ENCODE measurements at places on chromosomes 3 and 15. TPM values are rescaled to one million over a fixed set of nuclear protein-coding genes. Genes with fewer than 3 reads are reported as not detected.
A peak's percentile ranks its signal among the peaks of the same experiment; 100 is the strongest.

GRCh38 chr15:58452775-58453174 is 21.0 kb downstream of the LIPC start:
- no peak for DNase-seq

Gene LINGO1
- not detected for total RNA-seq

Gene CLEC3B
- 0.37 TPM for total RNA-seq

- DNase-seq, result no peak
Measured at GRCh38 chr3:169171739-169172138, 491.8 kb downstream of the MECOM start.

DNA sequence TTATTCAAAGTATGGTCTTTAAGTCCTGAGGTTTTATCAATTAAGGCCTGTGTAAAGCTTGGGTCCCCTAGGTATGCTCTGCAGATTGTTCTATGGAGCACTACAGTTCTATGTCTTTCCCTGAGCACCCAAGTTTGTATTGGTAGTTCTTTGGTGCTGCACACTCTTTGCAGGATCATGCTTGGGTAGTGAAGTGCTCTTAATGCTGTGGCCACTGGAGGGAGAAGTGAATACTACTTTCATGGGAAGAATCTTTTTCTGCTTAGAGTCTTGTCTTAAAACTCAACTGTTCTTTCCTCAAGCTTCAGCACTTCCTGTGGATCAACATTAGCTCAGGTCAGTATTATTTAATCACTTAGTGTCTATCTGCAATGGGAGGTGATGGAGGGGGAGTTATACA is 93.6 kb upstream of the CFAP20DC start:
- no peak for DNase-seq

DNA sequence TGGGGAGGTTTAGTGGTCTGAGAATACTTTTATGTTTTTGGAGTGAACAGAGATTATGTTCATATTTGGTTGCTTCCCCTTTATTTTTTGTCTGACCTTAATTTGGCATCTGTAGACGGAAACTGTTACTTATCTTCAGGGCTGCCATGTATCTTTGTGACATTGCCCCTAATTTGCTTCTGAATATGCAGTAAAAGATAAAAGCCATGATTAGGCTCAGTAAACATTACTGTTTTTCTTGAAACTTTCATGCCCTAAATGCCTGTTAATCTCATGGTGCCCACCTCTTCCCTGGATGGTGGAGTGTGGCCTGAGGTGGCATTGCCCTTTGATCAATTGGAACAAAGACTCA is 106.7 kb downstream of the C3orf70 start:
- no peak for DNase-seq

DNA sequence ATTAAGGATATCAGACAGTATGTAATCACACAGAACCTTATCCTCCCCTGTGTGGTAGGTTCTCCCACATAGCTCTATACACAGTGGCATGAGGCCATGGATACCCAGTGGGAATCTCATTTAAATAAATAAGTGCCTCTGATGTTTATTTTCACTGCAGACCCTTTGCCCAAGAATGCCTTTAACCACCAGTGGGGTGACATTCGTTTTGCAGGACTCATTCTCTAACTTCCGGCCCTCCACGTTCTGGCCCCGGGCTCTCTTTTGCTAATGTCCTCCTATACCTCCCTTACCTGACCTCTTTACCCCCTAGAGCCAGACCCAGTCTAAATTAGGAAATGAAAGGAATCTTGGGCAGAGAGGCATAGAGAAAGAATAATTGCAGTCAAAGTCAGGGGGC is 8.3 kb downstream of the CCDC80 start:
- DNase-seq, result peak; percentile 71

Gene CD200R1
- total RNA-seq, result not detected

Gene CDCP1
- 0.12 TPM for total RNA-seq

- peak; percentile 65 for DNase-seq
Measured at GRCh38 chr3:112013058-112013783, 14.5 kb downstream of the TAGLN3 start.

Gene RTP1
- total RNA-seq, result 0.29 TPM

GRCh38 chr15:76994001-76994400 is 925 bp upstream of the PSTPIP1 start:
- no peak for DNase-seq

Gene ITIH4
- 0.10 TPM for total RNA-seq

DNA sequence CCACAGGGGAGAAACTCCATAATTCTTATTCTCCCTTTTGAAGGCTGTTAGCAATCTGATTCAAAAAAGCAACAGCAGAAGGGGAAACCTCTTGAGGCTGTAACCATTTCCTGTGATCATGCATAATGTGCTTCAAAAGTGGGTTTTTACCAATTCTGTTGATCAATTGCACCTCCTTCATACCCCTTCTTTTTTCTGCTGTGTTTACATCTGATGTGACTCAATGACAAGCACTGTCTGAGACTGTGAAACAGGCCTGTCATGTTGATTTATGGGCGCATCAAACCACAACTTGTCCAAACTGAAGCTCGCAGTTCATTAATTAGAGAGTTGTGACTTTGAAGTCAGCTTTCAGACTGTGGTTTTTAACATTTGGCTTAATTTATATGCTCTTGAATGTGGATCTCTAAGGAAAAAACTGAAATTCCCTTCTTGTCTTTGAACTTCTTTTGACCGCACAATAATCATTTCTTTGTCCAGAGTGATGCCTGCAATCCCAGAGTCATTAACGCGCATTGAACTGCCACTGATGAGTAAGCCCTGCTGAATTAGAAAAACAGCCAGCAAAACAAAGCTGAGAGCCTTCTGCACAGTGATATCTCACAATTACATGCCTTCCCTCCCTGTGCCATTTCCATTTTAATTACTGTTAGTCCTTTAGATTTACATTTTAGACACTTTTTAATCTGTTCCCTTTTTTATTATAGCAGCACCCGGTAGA is 532.8 kb downstream of the FOXP1 start:
- no peak for DNase-seq

Gene UQCC5
- 102 TPM for total RNA-seq

GRCh38 chr3:48678566-48679380 is 6.9 kb downstream of the NCKIPSD start:
- DNase-seq, result no peak

Gene PRR23C
- total RNA-seq, result not detected

- no peak for DNase-seq
Measured at GRCh38 chr15:55618387-55618786, 30.2 kb upstream of the PYGO1 start.

- DNase-seq, result no peak
Measured at GRCh38 chr15:64943512-64944225, 32.0 kb downstream of the ANKDD1A start.

GRCh38 chr15:40081691-40082194 is 26.9 kb downstream of the BMF start:
- peak; percentile 93 for DNase-seq

Data from H4 (cell line).